ENCODE measurements at places on chromosomes 7 and 10.

DNA sequence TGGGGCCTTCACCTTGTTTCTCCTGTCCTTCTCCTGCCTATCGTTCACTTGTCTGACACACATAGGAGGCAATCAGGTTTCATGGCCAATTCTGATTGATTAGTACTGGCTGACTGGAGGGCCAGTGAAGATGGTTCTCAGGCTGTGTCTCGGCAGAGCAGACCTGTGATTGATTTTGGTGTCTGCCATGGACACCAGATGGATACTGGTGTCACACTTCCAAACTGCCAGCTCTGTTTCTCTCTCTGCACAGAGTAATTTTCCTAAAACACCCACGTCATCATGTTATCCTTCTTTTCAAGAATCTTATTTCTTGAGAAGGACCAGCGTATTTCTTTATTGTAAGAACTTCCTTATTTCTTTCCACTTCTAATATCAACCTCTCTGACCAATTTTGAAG, 117.1 kb downstream of the ICA1 start:
- no peak for DNase-seq

DNA sequence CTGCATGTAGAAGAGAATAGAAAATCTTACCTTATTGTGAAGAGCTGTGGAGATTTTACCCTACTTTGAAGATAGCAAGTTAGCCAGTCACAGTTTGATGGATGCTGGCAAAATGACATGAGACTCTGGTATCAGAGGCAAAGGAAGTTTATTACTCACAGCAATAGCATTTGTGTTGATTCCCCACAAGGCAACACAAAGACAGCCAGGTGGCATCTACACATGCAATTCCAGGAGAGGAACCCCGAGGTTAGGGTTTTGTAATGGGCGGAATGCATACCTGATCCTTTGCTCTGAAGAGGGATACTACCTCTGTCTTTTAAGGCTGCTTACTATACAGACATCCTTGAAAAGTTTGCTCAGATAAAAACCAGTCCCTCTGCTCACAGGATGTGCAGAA, 59.5 kb downstream of the AHR start:
- no peak for DNase-seq

- DNase-seq = no peak
Observed at GRCh38 chr7:139168479-139168878, 59.0 kb upstream of the ZC3HAV1 start.

GRCh38 chr10:92699518-92700381, 10.0 kb downstream of the HHEX start:
- no peak for DNase-seq

DNA sequence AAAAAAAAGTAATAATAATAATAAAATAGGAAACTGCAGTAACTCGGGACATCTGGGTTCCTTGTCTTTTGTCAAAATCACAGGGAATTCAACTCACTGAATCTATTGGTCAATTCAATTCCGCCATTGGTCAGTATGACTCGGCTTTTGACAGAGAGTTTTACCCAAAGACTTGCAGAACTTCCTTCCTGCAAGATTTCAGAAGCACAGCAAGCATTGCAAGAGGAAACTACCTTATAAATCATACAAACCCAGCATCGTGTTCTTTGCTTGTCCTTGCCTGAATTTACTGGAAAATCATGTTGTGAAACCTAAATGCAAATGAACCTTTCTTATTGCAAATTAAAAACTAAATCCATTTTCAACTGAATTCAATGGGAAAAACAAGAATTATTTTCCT, 15.5 kb downstream of the KLF6 start:
- DNase-seq = no peak

DNA sequence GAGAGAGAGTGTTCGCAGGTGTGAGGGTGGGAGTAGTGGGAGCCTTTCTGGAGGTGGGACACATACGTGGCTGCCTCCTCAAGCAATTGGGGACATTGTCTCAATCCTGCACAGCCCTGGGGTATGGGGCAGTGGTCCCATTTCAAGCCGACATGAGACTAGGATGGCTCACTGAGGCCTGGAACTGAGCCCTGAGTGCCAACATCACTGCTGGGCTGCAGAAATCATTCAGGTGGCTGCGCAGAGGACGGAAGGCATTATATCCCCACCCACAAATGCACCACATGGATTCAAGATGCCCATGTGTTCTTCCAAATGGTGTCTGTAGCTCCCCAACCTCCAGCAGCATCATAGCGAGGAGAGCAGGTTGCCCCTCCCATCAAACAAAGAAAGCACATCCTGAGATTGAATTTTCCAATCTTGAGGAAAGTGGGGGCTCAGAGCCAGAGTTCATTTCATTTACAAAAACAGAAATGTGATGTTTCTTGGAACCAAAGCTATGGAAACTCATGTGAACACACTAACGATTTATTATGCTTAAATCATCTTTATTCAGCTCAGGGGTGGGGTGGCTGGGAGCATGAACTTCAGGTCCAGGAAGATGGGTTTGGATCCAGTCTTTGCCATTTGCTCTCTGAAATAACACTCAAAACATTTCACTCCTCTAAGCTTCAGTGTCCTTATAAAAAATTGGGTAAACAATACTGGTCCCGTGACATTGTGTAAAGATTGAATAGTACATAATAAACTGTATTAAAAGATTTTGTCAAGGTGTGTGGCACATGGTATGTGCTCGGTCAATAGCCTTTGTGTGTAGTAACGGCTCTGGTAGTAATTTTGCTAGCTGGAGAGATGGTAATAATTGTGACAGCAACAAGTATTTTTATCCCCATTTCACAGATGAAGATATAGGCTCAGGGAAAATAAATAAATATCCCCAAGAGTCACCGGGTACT, 4.6 kb downstream of the SFTPA2 start:
- no peak for DNase-seq

GRCh38 chr10:15228426-15228825, 59.9 kb upstream of the NMT2 start:
- DNase-seq = no peak

DNA sequence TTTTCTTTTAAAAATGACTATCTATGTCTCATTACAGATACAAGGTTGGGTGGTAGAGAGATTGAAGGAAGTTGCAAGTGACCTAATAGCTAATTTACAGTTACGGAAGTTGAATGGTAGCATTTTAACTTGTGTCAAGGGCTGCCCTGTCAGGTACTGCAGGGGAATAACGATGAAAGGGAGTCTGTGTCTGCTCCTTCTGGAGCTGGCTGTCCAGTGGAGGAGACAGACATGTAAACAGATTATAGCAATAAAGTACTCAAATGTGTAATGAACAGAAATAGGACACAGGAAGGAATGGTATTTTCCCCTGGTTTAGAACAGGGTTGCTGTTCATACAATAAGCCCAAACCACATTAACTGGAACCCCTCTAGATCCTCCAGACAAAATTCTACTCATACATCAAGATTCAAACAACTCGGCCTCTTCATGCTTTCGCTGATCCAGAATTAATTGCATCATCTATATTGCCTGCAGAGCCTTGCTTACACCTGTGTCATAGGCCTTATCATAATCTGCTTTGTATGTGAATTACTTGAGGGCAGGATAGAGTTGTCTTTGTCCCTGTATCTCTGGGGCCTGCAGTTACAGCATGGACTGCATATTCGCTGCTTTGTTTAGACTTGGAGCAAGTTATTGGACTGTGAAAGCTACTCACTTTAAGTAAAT, 42.8 kb downstream of the AUTS2 start:
- no peak for DNase-seq

- peak; percentile 33 for DNase-seq
Observed at GRCh38 chr7:43700059-43700501, 29.2 kb downstream of the COA1 start.

DNA sequence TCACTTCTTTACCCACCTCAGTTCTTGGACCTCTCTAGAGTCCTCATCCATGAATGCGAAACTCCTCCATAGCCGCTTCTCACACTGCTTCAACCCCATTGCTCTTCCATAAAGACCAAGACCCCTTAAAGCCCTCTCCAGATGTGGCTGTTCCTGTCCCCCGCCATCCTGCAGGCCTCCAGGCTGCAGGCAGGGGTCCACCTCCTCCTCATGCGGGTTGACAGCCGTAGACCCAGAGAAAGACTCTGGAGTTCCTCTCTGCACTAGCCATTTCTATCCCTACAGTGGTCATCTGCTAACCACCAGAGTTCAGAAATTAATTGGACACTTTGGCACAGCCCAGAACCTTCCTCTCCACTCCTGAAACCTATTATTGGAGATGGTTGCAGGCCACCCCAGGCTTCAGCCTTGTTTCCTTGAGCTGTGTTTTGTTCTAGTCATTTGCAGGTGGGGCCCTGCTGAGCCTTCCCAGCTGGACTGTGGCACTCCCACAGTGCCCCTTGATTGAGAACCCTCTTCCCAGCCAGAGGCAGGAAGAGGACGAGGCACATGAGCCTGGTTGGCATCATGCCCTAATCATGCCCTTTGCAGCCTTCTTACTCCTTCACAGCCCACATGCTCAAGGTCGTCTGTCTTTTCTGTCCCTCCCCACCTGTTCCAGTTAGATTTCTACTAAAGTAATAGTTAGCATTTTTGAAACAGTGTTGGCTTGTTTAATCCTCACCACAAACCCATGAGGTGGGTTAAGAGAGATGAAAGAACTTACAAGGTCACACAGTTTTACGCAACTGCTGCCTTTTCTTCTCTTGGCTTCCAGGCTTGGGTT, 23.9 kb downstream of the CUL1 start:
- no peak for DNase-seq

GRCh38 chr7:79789584-79790345, 336.3 kb upstream of the MAGI2 start:
- DNase-seq = no peak

GRCh38 chr10:44947371-44948152, 12.0 kb upstream of the RASSF4 start:
- no peak for DNase-seq

GRCh38 chr7:111784296-111784695, 222.0 kb upstream of the IMMP2L start:
- no peak for DNase-seq

GRCh38 chr7:44561962-44562621, 11.6 kb downstream of the DDX56 start:
- DNase-seq = no peak

GRCh38 chr10:101308051-101308450, 45.9 kb upstream of the BTRC start:
- no peak for DNase-seq

DNA sequence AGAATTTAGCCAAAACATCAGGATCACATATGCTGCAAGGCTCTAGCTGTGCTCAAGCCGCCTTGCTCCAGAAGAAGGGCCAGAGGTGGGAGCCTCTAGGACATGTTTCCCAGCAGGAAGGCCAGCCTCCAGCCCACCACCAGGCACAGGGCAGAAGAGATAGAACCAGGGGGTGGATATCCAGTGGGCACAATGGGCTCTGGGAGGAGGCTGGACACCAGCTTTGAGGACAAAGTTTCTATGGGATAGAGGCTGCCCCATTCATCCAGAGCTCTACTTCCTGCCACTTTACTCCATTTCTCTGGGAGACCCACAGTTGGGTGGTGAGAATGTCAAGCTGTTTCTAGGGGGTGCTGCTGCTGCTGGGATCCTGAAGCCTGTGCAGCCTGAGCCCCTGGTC, 77.1 kb downstream of the ARHGAP22 start:
- DNase-seq = no peak

DNA sequence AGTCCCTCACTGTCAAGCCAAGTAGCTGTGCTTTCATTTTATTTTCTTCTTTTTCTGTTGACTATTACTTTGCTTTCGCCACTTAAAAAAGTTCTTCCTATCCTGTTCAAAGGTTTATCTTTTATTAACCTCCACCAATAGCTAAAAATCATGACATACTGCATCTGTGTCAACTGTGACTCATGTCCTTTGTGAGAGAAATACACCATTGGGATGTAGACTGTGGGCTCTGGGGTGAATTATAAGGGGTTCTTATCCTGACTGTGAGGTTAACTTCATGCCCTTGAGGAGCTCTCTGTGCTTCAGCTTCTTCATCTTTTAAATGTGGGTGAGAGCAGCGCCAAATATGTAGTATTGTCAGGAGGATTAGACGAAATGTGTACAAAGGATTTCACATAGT, 71.9 kb upstream of the ANKRD30A start:
- DNase-seq = no peak

DNA sequence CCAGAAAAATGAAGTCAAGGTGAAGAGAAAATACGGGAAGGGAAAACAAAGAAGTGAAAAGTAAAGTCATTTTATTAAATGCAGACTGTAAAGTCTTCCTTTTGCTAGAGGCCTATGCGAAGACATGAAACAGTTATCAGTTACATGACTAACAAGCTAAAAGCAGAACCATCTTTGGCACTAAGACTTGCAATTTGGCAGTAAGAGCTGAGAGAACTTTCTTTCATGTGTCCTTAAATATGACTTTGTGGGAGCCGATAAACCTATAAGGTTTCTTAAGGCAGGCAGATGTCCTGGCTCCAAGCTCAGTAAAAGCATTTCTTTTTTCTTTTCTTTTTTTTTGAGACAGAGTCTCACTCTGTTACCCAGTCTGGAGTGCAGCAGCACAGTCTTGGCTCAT, 10.4 kb downstream of the ANLN start:
- no peak for DNase-seq

GRCh38 chr7:15888090-15888489, 201.6 kb upstream of the MEOX2 start:
- DNase-seq = no peak

- DNase-seq = no peak
Observed at GRCh38 chr7:95322854-95323253, 1.5 kb downstream of the PON1 start.

- no peak for DNase-seq
Observed at GRCh38 chr7:46150202-46150601, 229.1 kb upstream of the IGFBP3 start.

GRCh38 chr10:80909254-80909653, 371.6 kb downstream of the SH2D4B start:
- DNase-seq = no peak

DNA sequence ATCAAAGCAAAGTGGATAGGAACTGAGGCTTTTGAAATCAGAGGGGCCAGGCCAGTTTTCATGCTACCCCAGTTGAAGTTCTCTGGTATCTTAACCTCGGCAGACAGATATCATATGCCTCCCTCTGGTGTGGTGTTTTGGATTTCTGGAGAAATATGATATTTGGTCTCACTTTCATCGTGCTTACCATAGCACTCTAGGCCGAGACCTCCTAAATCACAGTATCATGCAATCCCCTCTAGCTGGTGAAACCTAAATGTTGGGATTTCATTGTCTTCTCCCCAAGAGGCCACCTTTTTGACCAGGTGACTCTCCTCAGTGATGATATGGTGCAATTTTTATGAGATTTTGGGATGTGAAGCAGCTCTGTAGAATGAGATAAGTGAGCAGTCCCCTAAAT, 183.5 kb downstream of the CREB5 start:
- DNase-seq = no peak

DNA sequence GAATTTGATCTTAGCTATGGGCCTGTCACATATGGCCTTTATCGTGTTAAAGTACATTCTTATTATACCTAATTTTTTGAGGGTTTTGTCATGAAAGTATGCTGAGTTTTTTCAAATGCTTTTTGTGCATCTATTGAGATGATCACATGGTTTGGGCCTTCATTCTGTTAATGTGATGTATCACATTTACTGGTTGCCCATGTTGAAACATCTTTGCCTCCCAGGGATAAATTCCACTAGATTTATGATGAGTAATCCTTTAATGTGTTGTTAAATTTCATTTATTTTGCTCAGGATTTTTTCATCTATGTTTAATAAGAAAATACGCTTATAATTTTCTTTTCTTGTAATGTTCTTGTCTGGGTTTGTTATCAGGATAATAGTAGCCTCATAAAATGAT, 442.0 kb downstream of the MDFIC start:
- DNase-seq = no peak

- DNase-seq = no peak
Observed at GRCh38 chr7:124462249-124462648, 303.3 kb downstream of the GPR37 start.

- DNase-seq = peak; percentile 78
Observed at GRCh38 chr7:92833766-92834506, 2.4 kb downstream of the CDK6 start.

GRCh38 chr7:119197172-119197876, 972.8 kb downstream of the ANKRD7 start:
- DNase-seq = no peak

- DNase-seq = no peak
Observed at GRCh38 chr7:43590862-43591557, 8.1 kb downstream of the STK17A start.
